ENCODE measurements at places on chromosomes 6 and 20. TPM values are rescaled to one million over a fixed set of nuclear protein-coding genes. Genes with fewer than 3 reads are reported as not detected.

DNA sequence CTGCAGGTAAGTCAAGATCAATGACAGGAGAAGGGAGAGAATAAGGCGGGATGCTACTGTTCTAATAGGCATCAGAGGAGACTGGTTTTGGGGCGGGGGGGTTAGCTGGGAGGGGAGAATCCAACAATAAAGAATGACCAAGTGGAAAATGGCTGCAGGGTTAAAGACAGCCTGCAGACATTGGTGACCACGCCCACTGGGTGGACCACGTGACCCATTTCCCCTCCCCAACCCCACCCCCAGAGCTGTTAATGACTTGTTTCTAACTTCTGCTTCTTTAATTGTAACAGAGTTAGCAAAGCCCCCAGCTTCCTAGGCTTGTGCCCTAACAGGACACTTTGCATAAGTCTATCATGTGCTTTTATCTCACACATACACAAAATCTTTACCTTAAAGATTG lies 344.5 kb downstream of the KIF16B start:
- H3K27me3 ChIP-seq: no peaks in the 10 kb centered on the region
- DNase-seq: no peak
- no peaks in the 10 kb centered on the region for H3K4me1 ChIP-seq
- no peak overlapping the region for H3K4me3 ChIP-seq

Gene KIAA0408
- 0.06 TPM for total RNA-seq

Gene TFAP2D
- total RNA-seq: not detected

Gene KIF3B
- 22.8 TPM for total RNA-seq

Gene PRICKLE4
- 2.9 TPM for total RNA-seq

DNA sequence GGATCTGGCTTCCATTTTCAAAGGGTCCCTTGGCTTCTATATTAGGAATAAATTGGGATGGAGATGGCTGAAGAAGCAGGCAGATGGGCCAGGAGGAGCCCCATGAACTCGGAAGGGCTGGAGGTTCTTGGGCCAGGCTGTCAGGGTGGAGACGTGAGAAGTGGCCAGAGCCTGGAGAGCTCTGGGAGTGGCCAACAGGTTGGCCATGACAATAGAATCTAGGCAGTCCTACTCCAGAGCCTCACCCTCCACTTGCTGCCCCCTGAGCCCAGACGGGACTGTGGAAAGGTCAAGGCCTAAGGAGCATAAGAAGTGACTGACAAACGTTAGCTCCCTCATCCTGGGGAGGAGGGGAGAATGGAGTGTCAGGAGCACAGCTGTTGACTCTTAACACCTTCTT lies 62.1 kb downstream of the STK35 start:
- no peaks in the 10 kb centered on the region for H3K27me3 ChIP-seq
- no peak for DNase-seq
- H3K4me3 ChIP-seq: no peak overlapping the region
- no peaks in the 10 kb centered on the region for H3K36me3 ChIP-seq
- no peaks in the 10 kb centered on the region for H3K4me1 ChIP-seq
- no peak overlapping the region for H3K27ac ChIP-seq

- no peak overlapping the region for H3K27ac ChIP-seq
- H3K4me1 ChIP-seq: no peaks in the 10 kb centered on the region
- no peak for DNase-seq
- H3K36me3 ChIP-seq: no peaks in the 10 kb centered on the region
- no peaks in the 10 kb centered on the region for H3K27me3 ChIP-seq
- H3K4me3 ChIP-seq: no peak overlapping the region
Observed at GRCh38 chr20:48285656-48286055, 500.4 kb upstream of the SULF2 start.

Gene FAM217A
- not detected for total RNA-seq
